ENCODE measurements at places on chromosomes 2 and 18.

- DNase-seq = no peak
These were observed 15.1 kb downstream of the CLIP4 start for GRCh38 chr2:29130295-29130694.

- DNase-seq = no peak
These were observed 267.6 kb downstream of the TMX3 start for GRCh38 chr18:68447286-68447685.

DNA sequence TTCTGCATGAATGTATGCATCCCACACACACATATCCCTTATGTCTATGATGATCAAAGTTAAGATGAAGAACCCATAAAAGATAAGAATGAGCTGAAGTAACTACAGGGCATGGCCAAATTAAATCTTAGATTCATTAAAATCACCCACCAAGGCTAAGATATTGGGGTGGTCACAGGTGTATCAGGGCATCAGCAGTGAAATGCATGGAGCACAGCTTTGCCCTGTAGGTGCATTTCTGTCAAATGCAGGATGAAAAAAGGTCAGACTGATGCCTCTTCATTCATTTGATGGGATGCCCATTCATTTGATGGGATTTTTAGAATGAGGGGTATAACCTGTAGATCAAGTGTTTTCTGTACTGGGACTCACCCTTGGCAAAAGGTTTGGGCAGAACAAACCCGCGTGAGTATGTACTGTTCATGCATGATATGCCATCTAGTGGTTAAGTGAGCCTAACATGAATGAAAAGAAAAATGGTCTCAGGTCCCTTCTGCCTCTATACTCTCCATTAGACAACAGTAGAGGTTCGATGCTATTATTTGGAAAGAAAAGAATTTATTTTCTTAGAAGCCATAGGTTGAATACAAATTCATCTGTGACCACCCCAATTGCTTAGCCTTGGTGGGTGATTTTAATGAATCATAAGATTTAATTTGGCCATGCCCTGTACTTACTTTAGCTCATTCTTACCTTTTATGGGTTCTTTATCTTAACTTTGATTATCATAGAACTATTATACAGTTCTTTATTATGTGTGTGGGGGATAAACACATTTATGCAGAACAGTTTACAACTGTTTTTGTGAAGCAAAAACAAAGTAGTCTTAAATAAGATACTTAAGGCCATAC is 43.2 kb upstream of the NOSTRIN start:
- no peak for DNase-seq

GRCh38 chr18:63979409-63979920 is 9.6 kb downstream of the SERPINB8 start:
- peak; percentile 69 for DNase-seq

DNA sequence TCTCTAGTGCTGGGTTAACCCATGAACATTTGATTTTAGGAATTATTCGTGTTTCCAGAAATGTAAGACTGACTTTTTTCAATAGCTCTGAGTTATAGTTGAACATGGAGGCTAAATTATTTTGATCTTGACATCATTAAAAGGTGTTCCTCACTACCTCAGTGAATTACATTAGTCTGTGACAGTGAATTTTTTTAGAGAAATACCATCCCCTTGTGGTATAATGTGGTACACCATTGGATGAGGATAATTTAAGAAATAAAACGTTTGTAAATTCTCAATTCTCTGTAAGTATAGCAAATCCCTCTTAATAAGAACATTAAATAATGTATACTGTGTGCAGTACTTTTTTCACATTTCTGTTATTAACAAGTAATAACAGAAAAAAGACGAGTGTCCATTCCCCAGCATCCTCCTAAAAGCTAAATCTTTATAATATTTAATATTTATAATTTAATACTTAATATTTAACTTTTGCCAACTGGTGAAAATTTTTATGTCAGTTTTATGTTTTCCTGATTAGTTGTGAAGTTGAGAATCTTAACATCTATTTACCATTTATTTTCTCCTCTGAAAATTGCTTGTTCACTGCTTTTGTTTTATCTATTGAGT is 70.3 kb upstream of the CWC22 start:
- no peak for DNase-seq

- DNase-seq = no peak
These were observed 505.0 kb downstream of the DCC start for GRCh38 chr18:52845036-52845435.

- DNase-seq = no peak
These were observed 88.7 kb upstream of the ATL2 start for GRCh38 chr2:38465789-38466127.

- peak; percentile 59 for DNase-seq
These were observed 19.2 kb upstream of the GPR35 start for GRCh38 chr2:240605867-240606743.

GRCh38 chr2:105836840-105837692 is 92.4 kb downstream of the NCK2 start:
- DNase-seq = no peak

GRCh38 chr2:40027968-40028367 is 248.9 kb upstream of the THUMPD2 start:
- no peak for DNase-seq

DNA sequence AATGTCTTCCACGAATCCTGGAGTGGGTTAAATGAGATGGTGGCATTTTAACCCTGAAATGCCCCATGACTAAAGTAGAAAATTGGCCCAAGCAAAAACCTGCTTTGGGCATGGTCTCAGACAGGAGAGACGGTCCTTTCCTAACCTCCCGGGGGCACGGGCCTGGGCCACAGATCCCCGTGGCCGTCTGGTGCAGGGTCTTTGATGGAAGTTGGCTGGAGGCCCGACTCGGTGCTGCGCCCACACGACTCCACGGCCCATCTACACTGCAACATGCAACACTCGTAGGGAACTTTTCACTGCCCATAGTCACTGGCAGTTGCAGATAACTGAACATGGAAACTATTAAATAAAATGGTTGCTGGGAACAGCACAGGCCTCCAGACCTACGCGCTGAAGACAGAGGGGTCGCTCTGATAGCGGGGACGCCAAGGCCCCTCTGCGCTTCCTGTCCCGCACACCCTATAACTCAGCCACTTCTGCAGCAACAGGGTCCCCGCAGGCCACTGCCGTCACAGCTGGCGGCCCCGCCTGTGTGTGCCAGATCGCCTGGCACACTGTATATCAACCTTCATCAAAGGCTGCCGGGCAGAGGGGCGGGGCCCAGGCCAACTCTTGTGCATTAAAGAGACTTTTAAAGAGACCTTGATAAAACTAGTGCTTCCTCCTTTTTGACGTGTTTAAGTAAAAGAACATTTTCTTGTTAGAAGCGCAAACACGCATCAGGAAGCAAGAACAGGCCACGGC is 214.1 kb downstream of the TWIST2 start:
- DNase-seq = no peak

DNA sequence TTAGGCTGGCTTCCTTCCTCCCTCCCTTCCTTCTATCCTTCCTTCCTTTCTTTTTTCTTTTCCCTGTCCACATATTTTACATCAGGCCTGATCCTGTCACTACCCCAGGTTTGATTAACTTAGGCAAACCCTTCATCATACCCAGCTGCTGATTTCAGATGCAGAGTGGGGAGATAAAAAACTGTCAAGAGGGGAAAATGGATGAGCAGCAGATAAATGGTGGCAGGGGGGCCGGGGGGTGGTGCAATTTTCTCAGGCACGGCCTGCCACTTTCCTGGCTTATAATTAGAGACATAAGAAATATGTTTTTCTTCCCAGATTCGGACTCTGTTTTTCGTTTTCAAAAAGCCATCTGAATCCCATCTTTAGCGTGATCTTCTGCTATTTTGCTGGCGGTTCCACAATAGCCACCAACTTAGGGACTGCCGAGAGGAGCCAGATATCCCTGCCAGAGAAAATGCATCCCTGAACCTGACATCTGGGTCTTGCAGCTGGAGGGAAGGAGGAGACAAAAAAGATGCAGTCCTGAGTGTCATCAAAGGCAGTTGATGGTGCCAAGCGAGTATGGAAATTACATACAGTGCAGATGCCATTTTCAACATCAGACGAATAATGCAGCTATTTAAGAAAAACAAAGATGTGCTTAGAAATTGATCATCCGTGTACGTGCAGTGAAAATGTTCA is 49.9 kb downstream of the CXCR4 start:
- no peak for DNase-seq

- DNase-seq = no peak
These were observed 492.6 kb upstream of the REG3G start for GRCh38 chr2:78532762-78533379.

- DNase-seq = no peak
These were observed 123.5 kb downstream of the GLI2 start for GRCh38 chr2:120859128-120859527.

- DNase-seq = peak; percentile 60
These were observed 32.1 kb downstream of the HJURP start for GRCh38 chr2:233822101-233822771.

GRCh38 chr2:45743531-45744396 is 92.3 kb downstream of the PRKCE start:
- DNase-seq = peak; percentile 84

GRCh38 chr2:186820303-186820702 is 28.7 kb downstream of the ZSWIM2 start:
- no peak for DNase-seq

- DNase-seq = no peak
These were observed 103.0 kb upstream of the NRP2 start for GRCh38 chr2:205579335-205579734.

- no peak for DNase-seq
These were observed 163.8 kb downstream of the FAM210A start for GRCh38 chr18:13562494-13563029.

GRCh38 chr18:11671156-11671555 is 17.9 kb upstream of the GNAL start:
- DNase-seq = no peak

- DNase-seq = no peak
These were observed 146.2 kb upstream of the AGAP1 start for GRCh38 chr2:235347691-235348090.

DNA sequence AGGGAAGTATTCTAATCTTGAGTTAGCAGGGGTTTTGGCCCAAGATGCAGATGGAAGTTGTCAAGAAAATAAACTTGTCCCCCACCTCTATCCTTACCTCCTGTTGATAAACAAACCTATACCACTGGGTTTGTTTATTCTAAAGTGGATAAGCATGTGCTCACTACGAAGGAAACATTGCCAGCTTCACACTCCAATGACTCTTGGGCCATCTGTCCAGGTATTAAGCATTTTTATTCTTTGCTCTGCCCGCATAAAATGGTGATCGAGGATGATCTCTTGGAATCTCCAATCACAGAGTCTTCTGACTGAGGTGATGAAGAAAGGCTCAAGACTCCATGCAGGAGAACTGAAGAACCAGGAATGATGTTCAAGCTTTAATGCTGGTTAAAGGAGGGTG is 1908.4 kb upstream of the PIK3C3 start:
- DNase-seq = no peak

DNA sequence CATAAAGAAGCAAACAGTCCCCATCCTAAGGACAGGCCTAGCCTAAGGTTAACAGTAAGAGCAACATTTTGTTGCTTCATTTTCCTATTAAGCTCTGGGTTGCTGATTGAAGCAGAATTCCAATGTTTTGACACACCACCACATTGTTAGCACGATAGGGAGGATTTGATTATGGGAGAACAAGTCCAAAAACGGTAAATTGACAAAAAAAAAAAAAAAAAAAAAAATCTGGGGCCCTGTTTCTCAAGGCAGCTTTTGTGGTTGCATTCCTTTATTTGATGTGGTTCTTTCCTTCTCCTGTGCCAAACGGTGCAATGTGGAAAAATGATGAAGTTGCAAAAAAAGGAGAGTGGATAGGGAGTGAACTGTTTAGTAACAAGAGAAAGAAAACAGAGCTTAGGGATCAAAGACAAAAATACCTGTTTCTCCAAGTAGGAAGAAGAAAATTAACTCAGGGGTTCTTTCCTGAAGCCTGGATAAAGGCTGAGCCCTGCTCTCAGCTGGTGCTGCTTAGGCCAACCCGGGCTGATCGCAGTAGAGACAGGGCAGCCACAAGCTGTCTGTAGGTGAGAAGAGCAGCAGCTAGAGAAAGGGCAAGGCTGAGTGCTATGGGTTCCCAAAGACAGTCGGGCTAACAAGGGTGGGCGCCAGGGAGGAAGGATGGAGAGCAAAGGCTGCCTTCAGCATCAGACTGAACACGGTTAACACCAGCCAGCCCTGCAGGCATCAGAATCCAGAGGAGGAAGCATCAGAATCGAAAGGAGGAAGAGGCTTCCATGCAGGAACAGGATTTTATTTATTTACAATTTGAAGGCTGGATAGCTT is 167.8 kb upstream of the FOSL2 start:
- DNase-seq = no peak

DNA sequence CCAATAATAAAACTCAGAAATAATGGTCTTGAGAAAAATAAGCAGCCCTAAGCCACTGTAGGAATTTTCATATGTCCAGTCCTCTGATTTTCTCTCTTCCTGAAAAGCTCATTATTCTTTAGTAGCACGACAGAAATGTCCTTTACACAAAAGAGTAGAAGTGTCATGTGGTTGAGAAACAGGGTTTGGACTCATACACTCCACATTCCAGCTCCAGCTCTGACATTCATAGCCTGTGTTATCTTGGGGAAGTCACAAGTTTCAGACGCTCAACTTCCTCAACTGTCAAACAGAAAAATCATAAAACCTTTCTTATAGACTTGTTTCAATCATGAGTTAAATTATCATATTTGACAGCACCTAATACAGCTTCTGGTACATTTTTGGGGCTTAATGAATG is 511.5 kb downstream of the TNS1 start:
- DNase-seq = no peak

GRCh38 chr2:173708806-173709205 is 256.4 kb downstream of the SP3 start:
- DNase-seq = peak; percentile 81

- no peak for DNase-seq
These were observed 152.8 kb downstream of the DSEL start for GRCh38 chr18:67363694-67364093.

GRCh38 chr2:165582409-165582808 is 112.9 kb downstream of the CSRNP3 start:
- no peak for DNase-seq

DNA sequence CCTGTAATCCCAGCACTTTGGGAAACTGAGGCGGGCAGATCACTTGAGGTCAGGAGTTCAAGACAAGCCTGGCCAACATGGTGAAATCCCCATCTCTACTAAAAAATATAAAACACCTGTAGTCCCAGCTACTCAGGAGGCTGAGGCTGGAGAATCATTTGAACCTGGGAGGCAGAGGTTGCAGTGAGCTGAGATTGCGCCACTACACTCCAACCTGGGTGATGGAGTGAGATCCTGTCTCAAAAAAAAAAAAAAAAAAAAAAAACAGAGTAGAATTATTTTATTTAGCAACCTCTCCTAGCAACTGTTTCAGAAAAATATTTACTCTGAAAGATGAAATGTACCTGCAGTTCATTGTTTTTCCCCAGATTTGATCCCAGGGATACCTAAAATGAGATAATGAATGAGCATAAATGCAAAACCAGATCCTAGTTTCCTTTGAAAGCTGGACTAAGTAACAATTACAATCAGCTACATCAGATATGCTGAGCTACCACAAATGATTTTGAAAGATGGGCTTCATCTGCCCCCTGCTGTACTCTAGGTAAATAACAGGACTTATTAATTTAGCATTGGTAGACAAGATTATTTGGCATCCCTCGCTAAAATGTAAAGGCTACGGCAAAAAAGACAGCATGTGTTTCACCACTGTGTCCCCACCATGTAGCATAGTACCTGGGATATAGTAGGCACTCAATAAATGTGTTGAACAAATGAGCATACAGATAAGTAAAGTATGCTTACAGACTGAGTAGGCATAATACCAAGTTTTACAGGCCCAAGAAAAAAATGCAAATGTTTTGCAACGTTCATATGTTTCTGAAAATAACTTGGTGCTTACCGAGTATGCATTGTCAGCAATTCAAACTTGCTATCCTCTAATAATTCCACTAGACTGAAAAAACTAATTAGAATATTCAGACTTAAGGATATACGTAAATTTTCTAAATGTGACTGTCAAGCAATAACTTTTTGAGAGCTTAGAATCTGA is 102.5 kb downstream of the ATL2 start:
- DNase-seq = no peak

- DNase-seq = peak; percentile 75
These were observed 135.5 kb upstream of the CXCR4 start for GRCh38 chr2:136253288-136254004.
